ENCODE measurements at places on chromosomes 12 and 14. TPM values are rescaled to one million over a fixed set of nuclear protein-coding genes. Genes with fewer than 3 reads are reported as not detected.

PSMA6 gene
- total RNA-seq: 173 TPM

RHOJ gene
- 20.6 TPM for total RNA-seq

CHFR gene
- total RNA-seq: 67.0 TPM

KRT83 gene
- total RNA-seq: not detected

DNA sequence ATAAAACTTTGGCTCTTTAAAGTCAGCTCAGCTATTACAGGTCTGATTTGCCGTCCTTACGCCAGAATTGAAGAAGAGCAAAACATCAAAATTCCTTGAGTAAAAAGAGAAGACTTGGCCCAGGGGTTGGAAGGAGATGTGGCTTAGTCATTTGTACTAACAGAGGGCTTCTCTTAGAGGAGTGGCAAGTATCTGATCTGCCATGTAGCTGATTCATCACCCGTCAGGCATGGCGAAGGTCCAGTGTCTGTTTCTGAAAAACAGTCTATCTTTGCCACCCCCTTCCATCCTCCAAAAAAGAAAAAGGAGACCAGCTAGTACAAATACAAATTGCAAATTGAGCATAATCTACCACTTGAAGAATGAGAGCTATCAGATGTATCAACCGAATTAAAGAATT lies 91.9 kb downstream of the RAD52 start:
- DNase-seq: no peak

- no peak for DNase-seq
Observed at GRCh38 chr14:34796902-34797301, 78.3 kb downstream of the BAZ1A start.

DNA sequence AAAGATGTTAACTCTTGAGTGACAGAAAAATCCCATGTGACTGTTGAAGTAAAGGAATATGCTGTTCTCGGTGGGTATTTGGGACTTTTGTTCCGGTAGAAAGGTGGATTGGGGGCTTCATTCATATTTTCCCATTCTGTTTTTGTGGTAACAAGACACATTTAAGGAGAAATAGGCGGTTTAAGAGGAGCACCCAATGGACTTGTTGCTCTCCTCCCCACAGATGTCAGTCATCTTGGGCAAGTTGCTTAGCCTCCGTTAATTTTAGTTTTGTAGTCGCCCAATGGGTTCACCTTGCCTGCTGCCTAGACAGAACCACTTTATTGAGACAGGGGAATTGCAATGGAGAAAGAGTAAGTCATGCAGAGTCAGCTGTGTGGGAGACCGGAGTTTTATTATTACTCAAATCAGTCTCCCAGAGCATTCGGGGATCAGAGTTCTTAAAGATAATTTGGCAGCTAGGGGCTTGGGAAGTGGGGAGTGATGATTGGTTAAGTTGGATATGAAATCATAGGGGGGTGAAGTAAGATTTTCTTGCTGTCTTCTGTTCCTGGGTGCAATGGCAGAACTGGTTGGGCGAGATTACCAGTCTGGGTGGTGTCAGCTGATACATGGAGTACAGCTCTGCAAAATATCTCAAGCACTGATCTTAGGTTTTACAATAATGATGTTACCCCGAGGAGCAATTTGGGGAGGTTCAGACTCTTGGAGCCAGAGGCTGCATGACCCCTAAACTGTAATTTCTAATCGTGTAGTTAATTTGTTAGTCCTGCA lies 50.3 kb downstream of the SLC38A1 start:
- DNase-seq: peak; percentile 52

GRCh38 chr14:56216626-56217379 lies 98.6 kb downstream of the PELI2 start:
- DNase-seq: no peak

Measured in ureter (tissue), 1 donor.